ENCODE measurements at places on chromosomes 2 and 18.

DNA sequence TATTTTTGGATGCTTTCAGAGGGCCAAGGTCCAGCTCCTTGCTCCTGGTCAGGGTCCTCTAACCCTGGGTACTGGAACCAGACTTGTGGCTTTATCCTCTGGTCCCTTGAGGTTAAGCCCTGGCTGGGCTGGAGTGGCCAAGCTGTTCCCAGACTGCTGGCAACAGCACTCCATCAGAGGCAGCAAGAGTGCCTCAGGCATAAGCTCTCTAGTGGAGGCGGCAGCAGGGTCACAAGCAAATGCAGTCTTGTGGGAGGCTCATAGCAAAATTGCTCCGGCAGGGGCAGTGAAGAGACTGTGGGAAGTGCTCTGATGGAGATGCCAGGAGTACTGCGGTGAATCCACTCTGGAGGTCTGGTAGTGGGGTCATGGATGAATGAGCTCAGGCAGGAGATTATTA, 128.9 kb upstream of the OTOS start:
- DNase-seq, result no peak

DNA sequence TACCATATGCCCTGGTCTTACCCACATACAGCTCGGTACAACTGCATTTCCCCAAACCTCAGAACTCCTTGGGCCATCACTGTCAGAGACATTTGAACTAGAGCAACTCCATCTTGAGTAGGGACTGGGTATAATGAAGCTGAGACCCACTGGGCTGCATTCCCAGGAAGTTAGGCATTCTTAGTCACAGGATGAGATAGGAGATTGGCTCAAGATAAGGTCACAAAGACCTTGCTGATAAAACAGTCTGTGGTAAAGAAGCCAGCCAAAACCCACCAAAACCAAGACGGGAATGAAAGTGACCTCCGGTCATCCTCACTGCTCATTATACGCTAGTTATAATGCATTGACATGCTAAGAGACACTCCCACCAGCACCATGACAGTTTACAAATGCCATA, 131.3 kb downstream of the PIK3C3 start:
- no peak for DNase-seq

- no peak for DNase-seq
Measured at GRCh38 chr18:62776024-62776570, 60.8 kb downstream of the PHLPP1 start.

DNA sequence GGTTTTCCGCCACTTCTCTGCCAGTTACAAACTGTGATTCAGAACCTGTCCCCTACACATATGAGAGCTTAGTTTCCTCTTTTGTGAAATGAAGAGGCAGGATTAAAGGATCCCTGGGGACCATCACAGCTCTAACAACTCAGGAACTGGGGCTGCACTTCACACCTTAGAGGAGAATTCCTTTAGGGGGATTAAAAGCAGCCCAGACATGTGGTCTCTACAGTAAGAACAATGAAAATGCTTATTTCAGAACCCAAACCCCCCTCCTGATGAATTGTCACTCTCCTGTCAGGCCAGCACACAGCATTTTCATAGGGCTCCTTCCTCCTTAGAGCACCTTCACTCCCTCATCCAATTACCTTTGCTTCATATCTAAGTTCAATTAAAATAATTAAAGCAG, 101.5 kb upstream of the NEDD4L start:
- peak; percentile 22 for DNase-seq

DNA sequence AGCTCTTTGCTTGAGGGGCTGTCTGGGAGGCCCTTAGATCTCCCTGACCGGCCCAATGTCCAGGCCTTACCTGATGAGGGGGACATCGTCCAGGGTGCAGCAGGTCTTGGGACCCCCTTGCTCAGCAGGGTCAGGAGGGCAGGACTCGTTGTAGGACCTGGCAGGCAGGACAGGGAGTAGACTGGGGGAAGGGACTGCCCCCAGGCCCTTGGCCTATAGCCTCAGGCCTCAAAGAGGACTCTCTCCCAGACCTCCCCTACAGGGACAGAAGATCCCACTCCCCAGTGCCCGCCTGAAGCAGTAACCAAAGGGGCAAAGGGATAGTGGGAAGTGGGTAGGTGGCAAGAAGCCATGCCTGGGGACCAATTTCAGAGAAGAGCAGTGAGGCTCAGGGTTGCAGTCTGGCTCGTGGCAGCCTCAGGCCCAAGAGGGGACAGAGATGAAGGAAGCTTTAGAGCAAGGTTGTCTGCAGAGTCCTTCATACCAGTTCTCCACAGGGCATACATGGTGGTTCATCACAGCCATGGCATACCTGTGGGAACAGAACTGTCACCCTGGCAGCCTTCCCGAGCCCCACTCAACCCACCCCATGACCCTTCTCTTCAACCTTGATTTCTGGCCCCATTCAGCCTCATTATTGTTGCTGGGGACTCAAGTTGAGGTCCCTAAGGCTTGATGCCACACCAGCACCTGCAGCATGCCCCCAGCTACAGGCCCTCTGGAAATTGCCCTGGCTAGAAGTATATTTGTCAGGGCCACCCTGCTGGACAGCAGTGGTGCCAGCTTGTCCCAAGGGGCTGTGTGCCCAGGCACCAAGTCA, 1.3 kb downstream of the TMEM150A start:
- DNase-seq, result no peak

GRCh38 chr2:26175466-26176278, 2.8 kb downstream of the GAREM2 start:
- DNase-seq, result no peak

- DNase-seq, result no peak
Measured at GRCh38 chr2:24832931-24833701, 39.9 kb downstream of the CENPO start.

DNA sequence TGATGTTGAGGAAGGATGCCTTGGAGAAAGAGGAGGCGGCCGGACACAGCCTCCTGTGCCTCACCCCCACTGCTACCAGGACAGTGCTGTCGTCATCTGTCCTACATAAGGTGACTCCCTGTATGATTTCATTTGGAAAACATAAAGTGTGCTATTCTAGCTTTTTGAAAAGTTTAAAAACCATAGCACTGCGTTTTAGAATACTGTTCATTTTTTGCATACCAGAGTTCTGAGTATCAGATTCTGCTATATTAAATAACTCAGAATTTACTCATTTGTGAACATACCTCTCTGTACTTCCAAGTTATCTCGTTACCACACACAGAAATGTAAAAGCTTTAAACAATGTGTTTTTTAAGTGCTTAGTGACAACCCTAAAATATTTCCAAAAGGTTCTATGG, 302.9 kb downstream of the LRRTM1 start:
- DNase-seq, result no peak

DNA sequence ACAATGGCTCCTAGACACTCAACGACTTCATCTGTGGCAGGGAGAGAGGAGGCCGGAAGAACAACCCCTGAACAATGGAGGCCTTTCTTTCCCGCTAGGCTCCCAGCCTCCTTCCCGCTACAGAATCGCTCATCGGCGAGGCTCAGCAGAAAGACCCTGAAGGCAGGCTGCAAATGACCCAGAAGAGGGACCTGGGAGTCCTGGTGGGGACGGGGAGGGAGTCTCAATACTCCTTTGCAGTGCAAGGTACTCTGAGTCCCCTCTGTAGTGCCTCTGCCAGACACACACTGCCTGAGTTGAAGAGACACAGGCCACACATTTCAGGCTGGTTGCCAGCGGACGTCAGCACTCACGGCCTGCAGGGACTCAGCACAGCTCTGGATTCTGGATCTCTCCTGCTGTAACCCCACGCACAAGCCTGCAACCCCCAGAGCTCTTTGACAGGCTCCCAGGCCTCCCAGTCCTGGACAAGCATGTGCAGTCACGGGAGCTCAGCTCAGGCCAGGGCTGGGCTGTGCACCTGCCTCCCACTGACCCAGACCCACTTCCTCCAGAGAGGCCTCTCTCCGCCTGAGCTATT, 6.1 kb downstream of the GPR17 start:
- DNase-seq, result no peak

DNA sequence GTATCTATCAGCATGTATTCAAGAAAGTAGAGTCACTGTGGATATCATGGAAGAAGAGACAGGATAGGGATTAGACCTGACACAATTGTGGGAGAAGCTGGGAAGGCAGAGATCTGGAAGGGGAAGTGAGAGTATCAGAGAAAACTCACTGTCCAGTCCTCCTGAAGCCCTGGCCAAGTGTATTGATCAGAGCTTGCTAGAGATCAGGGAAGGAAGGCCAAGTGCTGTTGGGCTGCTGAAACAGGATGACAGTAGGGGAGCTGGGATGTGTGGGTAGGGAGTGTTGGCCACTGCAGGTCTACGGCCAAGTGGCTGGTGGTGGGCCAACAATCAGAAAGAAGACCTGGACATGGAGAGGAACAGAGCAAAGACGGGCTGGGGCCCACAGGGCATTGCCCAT, 26.3 kb upstream of the TTR start:
- DNase-seq, result no peak

- no peak for DNase-seq
Measured at GRCh38 chr2:228056293-228057097, 125.0 kb downstream of the SPHKAP start.

DNA sequence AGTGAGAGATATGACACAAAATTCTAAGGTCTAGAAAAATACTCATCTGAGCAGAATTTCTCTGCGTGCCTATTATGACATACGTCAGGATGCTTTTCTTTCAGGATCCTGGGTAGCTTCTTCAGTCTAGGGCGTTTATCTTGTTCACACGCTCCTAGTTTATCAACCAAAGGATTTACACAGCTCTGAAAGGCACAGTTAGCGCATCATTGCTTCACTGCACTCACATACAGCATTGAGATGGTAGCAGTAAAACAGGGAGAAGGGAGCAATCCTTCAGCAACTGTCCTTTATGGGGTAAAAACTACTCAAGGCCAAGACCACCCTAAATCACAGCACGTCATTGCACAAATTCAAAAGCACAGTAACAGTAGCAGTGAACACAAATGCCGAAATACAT, 222.8 kb downstream of the SUCLG1 start:
- no peak for DNase-seq

DNA sequence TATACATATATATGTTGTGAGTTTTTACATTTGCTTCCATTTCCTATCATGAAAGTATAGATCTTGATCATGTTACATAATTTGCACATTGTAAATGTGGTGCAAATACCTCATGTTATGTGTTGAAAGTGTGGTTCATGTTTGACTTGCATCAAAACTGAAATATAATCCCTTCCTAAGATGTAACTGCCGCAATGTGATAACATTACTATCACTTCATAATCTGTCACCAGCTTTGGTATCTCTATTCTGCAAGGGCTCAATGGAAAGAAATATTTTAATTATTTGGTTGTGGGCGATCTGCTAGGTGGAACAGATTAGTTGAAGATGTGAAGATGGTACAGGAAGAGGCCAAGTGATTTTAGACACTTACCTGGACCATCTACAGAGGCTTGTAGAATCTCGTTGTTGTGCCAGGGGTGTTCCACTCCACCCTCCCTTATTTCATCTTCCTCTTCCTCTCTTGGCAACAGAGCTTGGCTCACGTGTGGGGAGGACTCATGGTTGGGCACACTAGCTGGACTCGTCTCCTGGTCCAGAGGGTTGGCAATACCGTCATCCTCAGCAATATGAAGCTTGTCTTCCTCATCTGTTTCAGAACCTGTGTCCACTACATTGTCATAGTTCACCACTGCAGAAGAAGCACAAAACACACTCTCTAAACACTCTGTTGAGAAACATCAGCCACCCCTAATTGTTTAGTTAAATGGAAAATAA, 90.4 kb downstream of the ZEB2 start:
- no peak for DNase-seq

- DNase-seq, result no peak
Measured at GRCh38 chr2:21256006-21256405, 132.2 kb downstream of the TDRD15 start.

- DNase-seq, result no peak
Measured at GRCh38 chr2:188485496-188485895, 193.8 kb downstream of the GULP1 start.

DNA sequence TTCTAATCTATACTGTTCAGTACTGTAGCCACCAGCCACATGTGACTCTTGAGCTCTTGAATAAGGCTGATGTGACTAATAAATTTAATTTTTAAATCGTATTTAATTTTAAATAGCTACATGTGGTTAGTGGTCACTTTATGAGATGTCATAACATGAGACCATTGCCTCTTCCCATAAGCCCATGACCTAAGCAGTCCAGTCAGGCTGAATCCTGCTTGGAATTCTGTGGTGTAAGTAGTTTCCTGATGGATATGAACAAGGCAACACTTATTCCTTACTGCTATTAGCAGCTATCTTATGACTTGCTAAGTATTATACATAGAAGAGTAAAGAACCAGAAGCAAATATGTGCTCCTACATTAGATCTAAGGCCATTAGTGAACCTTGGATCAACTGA, 150.0 kb downstream of the DIS3L2 start:
- no peak for DNase-seq

DNA sequence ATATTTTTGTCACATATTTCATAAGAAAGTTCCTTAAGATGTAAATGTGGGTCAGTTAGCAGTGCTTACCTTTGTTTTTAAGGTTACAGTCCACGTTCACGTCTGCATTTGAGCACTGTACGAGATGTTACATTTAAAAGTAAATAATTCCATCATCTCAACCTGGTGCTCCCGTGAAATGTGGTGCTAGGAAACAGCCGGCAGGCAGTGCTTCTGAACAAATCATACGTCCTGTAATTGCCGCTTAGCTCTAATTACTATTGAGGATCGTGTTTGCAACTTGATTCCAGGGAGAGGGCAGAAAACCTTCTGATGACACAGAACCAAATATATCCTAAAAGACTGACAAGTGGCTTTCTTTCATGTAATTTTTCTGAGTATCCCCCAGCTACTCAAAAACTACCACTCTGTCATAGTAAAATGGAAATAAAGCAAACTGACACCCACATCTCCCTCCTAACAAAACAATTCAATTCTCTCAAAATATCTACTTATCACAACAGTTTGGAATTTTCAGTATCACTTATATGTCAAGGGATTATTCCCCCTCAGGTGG, 297.8 kb upstream of the SESTD1 start:
- DNase-seq, result no peak

GRCh38 chr2:107340955-107341354, 455.0 kb upstream of the ST6GAL2 start:
- no peak for DNase-seq

DNA sequence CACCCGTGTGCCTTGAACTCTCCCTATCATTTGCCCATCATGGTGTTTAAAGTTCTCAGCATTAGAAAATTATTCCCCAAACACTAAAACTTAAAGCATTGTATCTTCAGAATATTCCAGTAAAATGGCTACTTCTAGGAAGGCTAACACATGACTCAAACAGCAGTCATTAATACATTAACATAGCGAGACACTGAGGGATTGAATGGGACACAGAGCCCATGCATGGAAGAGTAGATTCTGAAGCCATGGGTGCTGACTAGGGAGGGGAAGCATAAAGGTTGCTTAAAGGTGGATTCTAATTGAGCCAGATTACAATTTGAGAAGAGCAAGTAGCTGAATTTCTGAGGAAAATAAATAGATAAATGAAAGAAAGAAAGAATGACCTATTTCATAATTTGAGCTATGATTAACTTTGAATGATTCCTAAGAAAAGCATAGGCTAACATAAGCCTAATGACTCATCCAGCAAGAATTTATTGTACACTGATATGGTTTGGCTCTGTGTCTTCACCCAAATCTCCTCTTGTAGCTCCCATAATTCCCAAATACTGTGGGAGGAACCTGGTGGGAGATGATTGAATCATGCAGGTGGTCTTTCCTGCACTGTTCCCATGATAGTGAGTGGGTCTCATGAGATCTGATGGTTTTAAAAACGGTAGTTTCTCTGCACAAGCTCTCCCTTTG, 79.8 kb upstream of the PIK3C3 start:
- DNase-seq, result no peak

GRCh38 chr2:239396881-239397681, 3.7 kb downstream of the HDAC4 start:
- no peak for DNase-seq

GRCh38 chr18:12839526-12840196, 44.4 kb downstream of the PTPN2 start:
- DNase-seq, result no peak

- no peak for DNase-seq
Measured at GRCh38 chr18:63158012-63158631, 161.4 kb downstream of the BCL2 start.
